ENCODE measurements at places on chromosomes 3 and 15. TPM values are rescaled to one million over a fixed set of nuclear protein-coding genes. Genes with fewer than 3 reads are reported as not detected.

GRCh38 chr3:39264053-39264452 is 15.8 kb downstream of the CX3CR1 start:
- H3K4me3 ChIP-seq: no peak overlapping the region
- H3K4me1 ChIP-seq: no peaks in the 10 kb centered on the region
- no peaks in the 10 kb centered on the region for H3K36me3 ChIP-seq

- H3K27ac ChIP-seq: no peak overlapping the region
- DNase-seq: no peak
- H3K4me3 ChIP-seq: no peak overlapping the region
- H3K27me3 ChIP-seq: no peaks in the 10 kb centered on the region
- no peaks in the 10 kb centered on the region for H3K36me3 ChIP-seq
Measured at GRCh38 chr3:168273036-168273435, 177.3 kb upstream of the GOLIM4 start.

- DNase-seq: no peak
- no peaks in the 10 kb centered on the region for H3K36me3 ChIP-seq
- H3K27me3 ChIP-seq: no peaks in the 10 kb centered on the region
- H3K4me3 ChIP-seq: no peak overlapping the region
- no peak overlapping the region for H3K27ac ChIP-seq
Measured at GRCh38 chr3:76487446-76487845, 552.5 kb upstream of the ROBO2 start.

GRCh38 chr3:127691489-127691888 is 18.7 kb downstream of the ABTB1 start:
- no peak overlapping the region for H3K4me3 ChIP-seq
- no peaks in the 10 kb centered on the region for H3K4me1 ChIP-seq

DNA sequence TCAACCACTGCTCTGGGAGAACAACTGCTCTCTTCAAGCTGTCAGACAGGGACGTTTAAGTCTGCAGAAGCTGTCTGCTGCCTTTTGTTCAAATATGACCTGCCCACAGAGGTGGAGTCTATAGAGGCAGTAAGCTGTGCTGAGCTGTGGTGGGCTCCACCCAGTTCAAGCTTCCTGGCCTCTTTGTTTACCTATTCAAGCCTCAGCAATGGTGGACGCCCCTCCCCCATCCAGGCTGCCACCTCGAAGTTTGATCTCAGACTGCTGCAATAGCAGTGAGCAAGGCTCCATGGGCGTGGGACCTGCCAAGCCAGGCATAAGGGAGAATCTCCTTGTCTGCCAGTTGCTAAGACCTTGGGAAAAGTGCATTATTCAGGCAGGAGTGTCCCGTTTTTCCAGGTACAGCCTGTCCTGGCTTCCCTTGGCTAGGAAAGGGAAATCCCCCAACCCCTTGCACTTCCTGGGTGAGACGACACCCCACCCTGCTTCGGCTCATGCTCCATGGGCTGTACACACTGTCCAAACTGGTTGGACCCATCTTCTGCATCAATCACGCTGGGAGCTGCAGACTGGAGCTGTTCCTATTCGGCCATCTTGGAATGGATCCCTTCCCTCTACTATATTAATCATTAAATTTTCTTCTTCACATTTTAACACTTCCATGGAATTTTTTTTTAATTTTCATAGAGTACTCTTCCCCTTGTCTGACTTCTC is 167.0 kb upstream of the UBE2E2 start:
- no peaks in the 10 kb centered on the region for H3K27me3 ChIP-seq
- no peaks in the 10 kb centered on the region for H3K4me1 ChIP-seq
- H3K4me3 ChIP-seq: no peak overlapping the region
- no peak overlapping the region for H3K27ac ChIP-seq

- no peak overlapping the region for H3K4me3 ChIP-seq
- H3K27me3 ChIP-seq: no peaks in the 10 kb centered on the region
- no peaks in the 10 kb centered on the region for H3K36me3 ChIP-seq
- no peak overlapping the region for H3K27ac ChIP-seq
- H3K4me1 ChIP-seq: no peaks in the 10 kb centered on the region
- no peak for DNase-seq
Measured at GRCh38 chr3:35401671-35402070, 237.7 kb upstream of the ARPP21 start.

DNA sequence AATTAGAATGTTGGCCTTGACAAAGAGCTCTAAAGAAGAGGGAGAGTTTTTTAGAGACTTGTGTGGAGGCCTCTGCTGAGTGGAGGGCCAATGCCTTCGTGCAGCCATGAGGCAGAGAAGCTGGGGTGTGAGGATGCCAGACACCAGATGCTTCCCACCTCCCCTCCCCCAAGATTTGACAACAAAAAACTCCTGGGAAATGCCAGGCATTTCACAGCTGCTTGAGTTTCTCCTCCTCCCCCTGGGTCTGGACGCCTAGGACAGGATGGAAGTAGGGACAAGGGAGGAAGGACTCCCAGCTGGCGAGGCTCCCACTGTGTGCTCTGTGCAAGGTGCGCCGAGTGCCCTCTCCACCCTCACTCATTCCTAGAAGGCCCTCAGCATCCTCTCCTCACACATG is 20.1 kb downstream of the TGM4 start:
- H3K4me3 ChIP-seq: no peak overlapping the region
- H3K4me1 ChIP-seq: no peaks in the 10 kb centered on the region
- H3K36me3 ChIP-seq: no peaks in the 10 kb centered on the region
- no peak overlapping the region for H3K27ac ChIP-seq

GRCh38 chr15:60371175-60372051 is 26.4 kb downstream of the ANXA2 start:
- H3K4me3 ChIP-seq: no peak overlapping the region
- DNase-seq: no peak
- no peaks in the 10 kb centered on the region for H3K36me3 ChIP-seq

- H3K4me1 ChIP-seq: no peaks in the 10 kb centered on the region
- H3K27ac ChIP-seq: no peak overlapping the region
- no peaks in the 10 kb centered on the region for H3K36me3 ChIP-seq
- no peak for DNase-seq
- no peak overlapping the region for H3K4me3 ChIP-seq
Measured at GRCh38 chr15:75112848-75113492, 88.7 kb upstream of the C15orf39 start.

- no peaks in the 10 kb centered on the region for H3K27me3 ChIP-seq
Measured at GRCh38 chr15:35514759-35515158, 31.2 kb downstream of the DPH6 start.

Gene MBNL1
- total RNA-seq: 429 TPM

Gene SCAANT1
- not detected for total RNA-seq

Gene RBP2
- 1,988 TPM for total RNA-seq

Gene TGM4
- not detected for total RNA-seq
